ENCODE measurements at places on chromosomes 12 and 14.

DNA sequence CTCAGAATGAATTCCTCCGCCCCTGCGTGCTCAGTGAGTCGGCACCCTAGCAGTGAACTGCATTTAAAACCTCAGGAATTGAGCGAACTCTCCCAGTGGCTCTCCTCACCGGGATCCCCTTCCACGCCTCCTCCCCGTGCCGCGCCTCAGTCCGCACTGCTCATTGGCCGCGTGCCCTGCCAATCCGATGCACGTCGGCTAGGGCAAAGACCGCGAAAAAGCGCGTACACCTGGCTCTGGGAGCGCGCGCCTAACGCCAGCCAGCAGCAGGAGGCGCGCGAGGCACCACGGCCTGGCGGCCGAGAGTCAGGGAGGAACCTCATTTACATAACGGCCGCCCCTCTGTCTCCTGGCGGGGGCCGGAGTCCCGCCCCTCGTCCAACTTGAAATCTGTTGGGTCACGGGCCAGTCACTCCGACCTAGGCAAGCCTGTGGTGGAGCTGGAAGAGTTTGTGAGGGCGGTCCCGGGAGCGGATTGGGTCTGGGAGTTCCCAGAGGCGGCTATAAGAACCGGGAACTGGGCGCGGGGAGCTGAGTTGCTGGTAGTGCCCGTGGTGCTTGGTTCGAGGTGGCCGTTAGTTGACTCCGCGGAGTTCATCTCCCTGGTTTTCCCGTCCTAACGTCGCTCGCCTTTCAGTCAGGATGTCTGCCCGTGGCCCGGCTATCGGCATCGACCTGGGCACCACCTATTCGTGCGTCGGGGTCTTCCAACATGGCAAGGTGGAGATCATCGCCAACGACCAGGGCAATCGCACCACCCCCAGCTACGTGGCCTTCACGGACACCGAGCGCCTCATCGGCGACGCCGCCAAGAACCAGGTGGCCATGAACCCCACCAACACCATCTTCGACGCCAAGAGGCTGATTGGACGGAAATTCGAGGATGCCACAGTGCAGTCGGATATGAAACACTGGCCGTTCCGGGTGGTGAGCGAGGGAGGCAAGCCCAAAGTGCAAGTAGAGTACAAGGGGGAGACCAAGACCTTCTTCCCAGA is at the start of gene HSPA2:
Gene HSPA2, plus strand, starts transcription at position 534 of the 995 bp plus-strand sequence. Its CDS starts 109 bp downstream, at position 643.
- DNase-seq, result peak; percentile 92

- DNase-seq, result no peak
These were observed 748.3 kb downstream of the C12orf50 start for GRCh38 chr12:87280893-87281292.

- DNase-seq, result no peak
These were observed 140.3 kb downstream of the RERGL start for GRCh38 chr12:17949558-17950141.

DNA sequence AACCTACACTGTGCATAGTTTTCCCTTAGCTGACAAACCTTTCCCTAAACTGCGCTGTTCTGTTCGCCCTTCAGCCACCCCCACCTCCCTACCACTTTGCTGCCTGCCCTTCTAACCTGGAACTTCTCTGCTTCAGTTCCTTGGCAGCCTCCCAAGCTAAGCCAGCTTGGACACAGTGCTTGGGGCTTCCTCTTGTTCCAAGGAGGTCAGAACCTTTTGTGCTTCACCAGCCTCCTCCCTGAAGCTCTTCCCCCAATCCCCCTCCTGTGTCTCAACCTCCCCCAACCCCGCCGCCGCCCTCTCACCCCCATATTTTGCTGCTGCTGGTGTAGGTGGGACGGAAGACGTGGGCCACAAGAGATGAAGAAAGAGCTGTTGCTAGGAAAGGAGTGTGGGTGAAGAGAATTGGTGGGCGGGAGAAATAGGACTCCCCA is 8.1 kb upstream of the RIC8B start:
- peak; percentile 36 for DNase-seq

- no peak for DNase-seq
These were observed 1022.0 kb upstream of the TMEM132C start for GRCh38 chr12:127245009-127245408.

- no peak for DNase-seq
These were observed 39.4 kb downstream of the NCOR2 start for GRCh38 chr12:124527861-124528561.

GRCh38 chr14:104804481-104805325 is 3.8 kb downstream of the ZBTB42 start:
- DNase-seq, result no peak

DNA sequence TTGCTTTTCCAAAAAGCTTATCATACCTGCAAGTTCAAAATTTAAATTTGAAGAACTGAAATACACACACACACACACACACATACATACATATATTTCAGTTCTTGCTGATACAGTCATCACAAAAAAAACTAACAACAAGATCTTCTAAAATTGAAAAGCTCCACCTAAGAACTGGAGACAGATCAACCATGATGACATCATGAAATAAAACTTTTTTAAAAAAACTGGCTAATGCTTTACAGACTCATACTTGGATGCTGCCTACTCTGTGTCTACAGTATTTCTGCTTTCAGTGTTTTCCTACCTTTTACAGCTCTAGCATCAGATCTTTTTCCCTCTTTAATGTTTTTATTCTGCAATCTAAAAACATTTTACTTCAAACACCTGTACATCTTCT is 261.4 kb downstream of the DIO2 start:
- no peak for DNase-seq

GRCh38 chr12:57616383-57617101 is 5.3 kb downstream of the ARHGEF25 start:
- no peak for DNase-seq

GRCh38 chr12:1147821-1148220 is 156.8 kb downstream of the ERC1 start:
- no peak for DNase-seq

GRCh38 chr12:89949457-89950195 is 241.0 kb upstream of the ATP2B1 start:
- no peak for DNase-seq

DNA sequence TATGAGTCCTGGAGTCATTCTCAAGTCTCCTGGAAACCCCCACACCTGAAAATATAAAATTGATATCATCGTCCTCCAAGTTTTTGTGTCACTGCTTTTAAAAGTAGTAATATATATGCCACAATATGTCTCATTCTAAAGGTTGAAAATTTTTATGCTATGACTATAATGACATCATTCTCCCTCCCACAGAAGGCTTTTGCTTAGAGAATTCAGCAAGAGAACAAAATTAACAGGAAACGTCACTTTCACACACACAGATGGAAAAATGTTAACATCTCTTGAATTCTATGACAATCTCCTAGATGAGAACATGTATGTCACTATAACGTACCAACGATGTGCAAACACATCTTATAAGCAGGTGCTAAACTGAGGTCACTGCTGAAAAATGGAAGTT is 498.3 kb downstream of the FOXG1 start:
- no peak for DNase-seq

- no peak for DNase-seq
These were observed 132.8 kb downstream of the TTLL5 start for GRCh38 chr14:75793806-75794205.

- no peak for DNase-seq
These were observed 54.3 kb upstream of the KCNJ8 start for GRCh38 chr12:21828779-21829178.

DNA sequence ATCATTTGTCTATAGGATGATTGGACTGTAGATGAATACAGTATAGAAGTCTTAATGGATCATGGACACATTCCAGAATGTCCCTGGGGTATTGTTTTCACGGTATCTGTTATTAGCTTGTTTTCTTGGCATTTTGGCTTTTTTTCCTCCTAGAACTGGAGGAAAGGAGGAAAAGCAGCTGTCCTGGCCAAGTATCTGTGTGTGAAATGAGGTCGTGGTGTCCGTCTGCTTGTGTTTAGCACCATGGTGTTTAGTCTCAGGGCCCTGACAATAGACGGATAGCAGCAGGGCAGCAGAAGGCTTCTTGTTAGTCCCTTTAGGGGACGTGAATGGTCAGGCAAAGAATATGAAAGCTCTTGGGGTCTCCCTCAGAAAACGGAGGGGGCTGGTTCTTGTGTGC is 21.2 kb downstream of the FGF6 start:
- no peak for DNase-seq

GRCh38 chr12:109544955-109545531 is 28.3 kb downstream of the MMAB start:
- no peak for DNase-seq

DNA sequence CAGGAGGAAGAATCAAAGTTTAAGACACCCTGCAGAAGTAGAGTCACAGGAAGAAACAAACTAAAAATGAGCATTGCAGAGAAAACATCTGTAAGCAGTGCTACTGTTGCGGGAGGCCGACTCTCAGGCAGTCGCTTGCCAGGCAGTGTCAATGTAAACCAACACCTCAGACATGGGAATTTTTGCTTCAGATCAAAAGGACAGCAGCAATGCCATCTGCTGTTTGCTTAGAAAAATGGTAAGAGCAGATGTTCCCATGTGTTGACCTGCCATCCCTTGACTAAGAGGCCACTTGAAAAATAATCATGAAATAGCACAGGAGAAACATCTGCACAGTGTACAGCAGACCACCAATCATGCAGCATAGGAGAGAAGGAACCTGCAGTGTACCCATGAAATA is 196.6 kb downstream of the SLC25A21 start:
- no peak for DNase-seq

DNA sequence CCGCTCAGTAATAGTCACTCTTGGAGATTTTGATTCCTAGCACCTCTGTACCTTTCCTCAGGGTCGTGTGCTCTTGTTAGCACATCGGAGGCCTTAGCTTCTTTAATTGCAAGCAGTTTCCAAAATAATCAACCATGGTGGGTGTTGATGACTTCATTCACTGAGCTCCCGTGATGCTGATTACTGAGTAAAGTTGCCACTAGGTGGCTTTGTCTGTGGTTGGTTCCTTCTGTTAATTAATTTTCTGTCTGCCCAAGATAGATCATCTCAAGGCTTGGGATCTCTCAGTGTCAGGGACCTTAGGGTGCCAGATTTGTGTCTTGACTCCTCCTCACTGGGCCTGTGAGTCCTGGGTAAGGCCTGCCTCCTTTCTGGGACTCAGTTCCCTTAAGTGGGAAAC is 54.3 kb downstream of the PTPN11 start:
- DNase-seq, result no peak

- no peak for DNase-seq
These were observed 217.6 kb downstream of the EFCAB11 start for GRCh38 chr14:89736881-89737280.

- DNase-seq, result no peak
These were observed 112.0 kb upstream of the TMCC3 start for GRCh38 chr12:94762259-94762942.
